RKO (cell line): ENCODE measurements at places on chromosomes 4 and X.
A peak's percentile ranks its signal among the peaks of the same experiment; 100 is the strongest.

DNA sequence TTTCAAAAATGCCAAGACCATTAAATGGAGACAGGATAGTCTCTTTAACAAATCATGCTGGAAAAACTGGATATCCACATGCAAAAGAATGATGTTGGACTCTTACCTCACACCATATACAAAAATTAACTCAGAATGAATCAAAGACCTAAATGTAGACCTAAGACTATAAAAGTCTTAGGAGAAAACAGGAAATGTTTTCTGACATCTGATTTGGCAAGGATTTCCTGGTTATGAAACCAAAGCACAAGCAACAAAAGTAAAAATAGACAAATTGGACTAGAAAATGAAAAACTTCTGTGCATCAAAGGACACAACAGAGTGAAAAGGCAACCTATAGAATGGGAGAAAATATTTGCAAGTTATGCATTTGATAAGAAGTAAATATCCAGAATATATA lies 37.6 kb downstream of the ARFIP1 start:
- no peak for DNase-seq

DNA sequence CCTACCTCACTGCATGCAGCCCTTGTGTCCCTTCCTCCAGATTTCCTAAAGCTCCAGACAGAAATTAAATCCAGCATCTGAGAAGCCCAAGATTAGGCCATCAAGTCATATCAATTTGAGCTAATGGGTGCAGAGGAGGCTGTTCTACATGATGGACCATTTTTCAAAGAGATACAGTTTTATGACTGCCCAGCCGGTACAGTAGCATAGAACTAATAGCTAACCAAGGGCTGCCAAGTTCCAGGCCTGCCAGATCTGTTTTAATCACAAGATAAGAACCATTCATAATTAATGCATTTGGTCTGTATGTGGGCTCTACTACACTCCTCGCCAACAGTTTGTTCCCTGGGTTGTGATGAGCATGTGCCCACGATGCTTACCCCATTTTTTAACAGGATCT lies 73.9 kb upstream of the PLAC1 start:
- DNase-seq = no peak

DNA sequence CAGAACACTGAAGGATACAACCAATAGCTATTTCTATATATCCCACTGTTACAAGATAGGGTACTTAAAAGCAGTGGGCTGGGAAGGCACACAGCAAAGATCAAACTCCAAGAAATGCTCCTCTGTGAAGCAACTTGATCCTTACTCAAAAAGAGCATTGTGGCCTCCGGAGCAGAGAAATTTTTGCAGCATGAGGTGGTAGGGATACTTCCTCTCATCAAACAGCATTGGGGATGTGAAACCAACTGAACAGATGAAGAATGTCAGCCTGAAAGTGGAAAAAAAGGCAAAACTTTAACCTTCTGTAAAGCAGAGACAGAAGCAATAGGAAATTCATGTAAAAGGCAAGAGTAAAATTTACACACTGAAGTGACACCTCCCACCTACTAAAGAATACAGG lies 92.2 kb downstream of the HUWE1 start:
- DNase-seq = no peak

DNA sequence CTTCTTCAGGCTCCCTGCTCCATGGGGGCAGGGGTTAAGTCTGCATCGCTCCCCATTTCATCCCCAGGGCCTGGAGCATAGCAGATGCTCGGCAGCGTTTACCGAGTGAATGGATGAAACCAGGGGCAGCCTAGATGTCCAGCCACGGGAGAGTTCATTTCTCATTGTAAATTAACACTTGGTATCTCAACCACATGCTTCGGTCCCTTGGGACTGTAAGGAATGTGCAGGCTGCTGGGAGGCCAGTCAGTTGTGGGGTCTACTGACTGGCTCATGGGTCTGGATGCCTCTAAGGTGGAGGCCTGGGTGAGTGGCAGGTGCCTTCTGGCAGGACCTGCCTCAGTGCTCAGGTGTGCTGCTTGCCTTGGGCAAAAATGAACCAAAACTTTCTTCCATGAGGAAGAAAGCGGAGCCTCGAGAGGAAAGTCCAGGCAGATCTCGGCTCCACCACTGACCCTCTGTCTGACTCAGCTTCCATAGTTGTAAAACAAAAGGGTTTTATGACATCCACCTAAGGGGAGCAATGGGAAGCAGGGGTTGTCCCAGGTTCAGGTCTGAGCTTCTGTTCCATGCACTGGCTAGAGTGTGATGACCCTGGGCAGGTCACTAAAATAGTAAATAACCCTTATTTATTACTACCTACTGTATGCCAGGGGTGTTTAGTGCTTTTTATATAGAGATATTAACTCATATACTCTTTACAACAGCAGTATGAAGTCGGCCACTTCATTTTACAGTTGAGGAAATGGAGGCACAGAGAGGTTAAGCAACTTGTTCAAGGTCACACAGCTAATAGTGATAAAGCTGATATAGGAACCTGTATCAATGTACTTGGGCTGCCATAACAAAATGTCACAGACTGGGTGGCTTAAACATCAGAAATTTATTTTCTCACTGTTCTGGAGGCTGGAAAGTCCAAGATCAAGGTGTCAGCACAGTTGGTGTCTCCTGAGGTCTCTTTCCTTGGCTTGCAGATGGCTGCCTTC lies 144.3 kb upstream of the STX18 start:
- DNase-seq = no peak

GRCh38 chr4:73258436-73258685 lies 237 bp downstream of the ANKRD17 start:
- no peak for DNase-seq

DNA sequence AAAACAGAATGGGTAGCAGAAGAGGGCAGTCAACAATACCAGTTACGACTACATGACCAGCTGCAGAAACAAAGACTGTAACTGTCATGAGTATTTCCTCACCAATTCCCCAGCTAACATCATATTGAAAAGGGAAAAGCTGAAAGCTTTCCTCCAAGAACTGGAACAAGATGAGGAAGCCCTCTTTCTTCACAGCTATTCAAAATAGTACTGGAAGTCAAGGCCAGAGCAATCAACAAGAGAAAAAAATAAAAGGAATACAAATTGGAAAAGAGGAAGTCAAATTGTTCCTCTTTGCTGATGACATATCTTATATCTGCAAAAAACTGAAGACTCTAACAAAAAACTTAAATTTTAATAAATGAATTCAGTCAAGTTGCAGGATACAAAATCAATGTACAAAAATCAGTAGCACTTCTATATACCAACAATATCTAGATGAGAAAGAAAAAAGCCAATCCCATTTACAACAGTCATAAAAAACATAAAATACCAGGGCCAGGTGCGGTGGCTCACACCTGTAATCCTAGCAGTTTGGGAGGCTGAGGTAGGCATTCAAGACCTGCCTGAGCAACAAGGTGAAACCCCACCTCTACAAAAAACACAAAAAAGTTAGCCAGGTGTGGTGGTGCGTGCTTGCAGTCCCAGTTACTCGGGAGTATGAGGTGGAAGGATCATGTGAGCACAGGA lies 125.4 kb downstream of the ATP8A1 start:
- no peak for DNase-seq

DNA sequence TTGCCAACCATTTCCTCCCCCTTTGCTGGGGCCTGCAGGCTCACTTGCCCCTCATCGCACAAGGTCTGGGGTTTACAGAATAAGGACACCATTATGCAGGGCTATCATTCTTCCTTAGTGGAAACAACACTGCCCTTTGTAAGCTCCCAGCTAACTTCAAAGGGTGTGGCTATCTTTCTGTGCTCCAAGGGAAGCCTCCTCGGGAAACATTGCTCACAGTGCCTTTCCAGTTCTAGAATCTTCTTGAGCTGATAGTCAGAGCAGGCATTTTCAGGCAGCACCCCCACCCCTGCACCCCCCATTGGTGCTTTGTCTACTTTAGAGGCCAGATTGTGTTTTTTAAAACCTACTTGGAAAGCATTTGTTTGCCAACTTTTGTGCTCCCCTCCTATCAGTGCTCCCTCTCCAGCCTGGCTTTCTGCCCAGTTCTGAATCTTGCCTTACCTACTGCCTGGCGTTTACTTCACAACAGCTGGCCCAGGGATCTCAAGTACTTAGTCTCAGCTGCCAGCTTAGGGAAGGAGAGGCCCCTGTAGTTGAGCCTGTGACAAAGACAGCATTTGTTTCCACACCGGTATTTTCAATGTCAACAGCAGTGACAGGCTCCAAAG lies 53.5 kb downstream of the PLAC1 start:
- no peak for DNase-seq

- no peak for DNase-seq
Measured at GRCh38 chr4:99645638-99646037, 12.0 kb downstream of the C4orf54 start.

GRCh38 chr4:81408341-81408740 lies 63.4 kb downstream of the RASGEF1B start:
- DNase-seq = no peak

- DNase-seq = no peak
Measured at GRCh38 chrX:30327762-30328161, 18.6 kb upstream of the NR0B1 start.

DNA sequence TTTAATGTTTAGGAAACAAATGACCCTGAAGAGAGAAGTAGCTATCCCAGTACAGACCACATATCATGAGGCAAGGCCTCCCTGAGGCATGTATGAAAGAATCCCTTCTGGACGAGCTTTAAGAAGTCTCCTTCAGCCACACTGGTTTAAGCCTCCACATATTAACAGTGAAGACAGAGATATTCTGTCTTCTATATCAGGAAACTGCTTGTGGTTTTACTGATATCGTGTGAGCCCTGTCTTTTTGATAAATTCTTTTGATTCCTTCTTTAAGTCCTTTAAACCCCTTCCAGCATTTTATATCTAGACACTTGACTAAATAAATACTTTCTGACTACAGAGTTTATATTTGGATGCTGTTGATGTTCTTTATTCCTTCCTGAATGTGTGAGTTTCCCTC lies 45.9 kb upstream of the GPC4 start:
- DNase-seq = no peak

DNA sequence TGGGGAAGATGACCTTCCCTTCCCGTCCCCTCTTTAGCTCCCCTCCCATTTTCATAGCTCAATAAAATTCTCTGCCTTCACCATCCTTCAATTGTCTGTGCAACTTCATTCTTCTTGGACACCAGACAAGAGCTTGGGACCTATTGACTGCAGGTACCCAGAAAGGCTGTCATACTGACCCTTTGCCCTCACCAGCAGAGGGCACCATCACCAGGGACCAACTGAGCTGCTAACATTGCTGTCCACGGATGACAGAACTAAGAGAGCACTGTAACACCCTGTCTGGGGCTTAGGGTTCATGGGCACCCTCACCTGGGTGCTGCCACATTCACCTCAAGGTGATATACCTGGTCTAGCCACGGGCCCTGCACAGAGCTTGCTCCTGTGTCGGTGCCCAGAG lies 141.3 kb upstream of the VCX3B start:
- DNase-seq = no peak

- peak; percentile 45 for DNase-seq
Measured at GRCh38 chr4:89486042-89486441, 178.4 kb upstream of the GPRIN3 start.

- DNase-seq = no peak
Measured at GRCh38 chr4:20370274-20370673, 118.6 kb downstream of the SLIT2 start.

- DNase-seq = no peak
Measured at GRCh38 chr4:181897935-181898334, 345.3 kb upstream of the TENM3 start.

GRCh38 chr4:138308356-138308755 lies 66.2 kb upstream of the SLC7A11 start:
- DNase-seq = no peak

GRCh38 chrX:107775734-107776511 lies at the start of gene TSC22D3:
TSS of gene TSC22D3 (minus strand) at chrX:107775787. CDS start at chrX:107775419, 368 bp downstream.
- peak; percentile 72 for DNase-seq

DNA sequence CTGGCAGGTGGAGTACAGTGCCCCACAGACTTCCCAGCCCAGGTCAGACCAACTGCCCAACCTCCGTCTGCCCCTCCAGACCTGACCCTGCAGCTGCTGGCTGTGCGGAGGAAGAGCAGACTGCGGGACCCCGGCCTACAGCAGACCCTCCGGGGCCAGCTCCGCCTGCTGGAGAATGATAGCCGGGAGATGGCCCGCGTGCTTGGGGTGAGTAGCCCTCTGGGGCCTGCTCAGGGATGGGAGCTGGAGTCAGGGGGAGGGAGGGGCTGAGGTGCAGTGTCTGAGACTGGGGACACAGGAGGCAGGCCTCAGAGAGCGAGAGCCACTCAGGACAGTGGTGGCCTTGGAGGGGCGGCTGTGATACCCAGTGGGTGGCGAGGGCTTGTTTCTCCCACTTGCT lies 13.5 kb downstream of the SH3TC1 start:
- DNase-seq = no peak

DNA sequence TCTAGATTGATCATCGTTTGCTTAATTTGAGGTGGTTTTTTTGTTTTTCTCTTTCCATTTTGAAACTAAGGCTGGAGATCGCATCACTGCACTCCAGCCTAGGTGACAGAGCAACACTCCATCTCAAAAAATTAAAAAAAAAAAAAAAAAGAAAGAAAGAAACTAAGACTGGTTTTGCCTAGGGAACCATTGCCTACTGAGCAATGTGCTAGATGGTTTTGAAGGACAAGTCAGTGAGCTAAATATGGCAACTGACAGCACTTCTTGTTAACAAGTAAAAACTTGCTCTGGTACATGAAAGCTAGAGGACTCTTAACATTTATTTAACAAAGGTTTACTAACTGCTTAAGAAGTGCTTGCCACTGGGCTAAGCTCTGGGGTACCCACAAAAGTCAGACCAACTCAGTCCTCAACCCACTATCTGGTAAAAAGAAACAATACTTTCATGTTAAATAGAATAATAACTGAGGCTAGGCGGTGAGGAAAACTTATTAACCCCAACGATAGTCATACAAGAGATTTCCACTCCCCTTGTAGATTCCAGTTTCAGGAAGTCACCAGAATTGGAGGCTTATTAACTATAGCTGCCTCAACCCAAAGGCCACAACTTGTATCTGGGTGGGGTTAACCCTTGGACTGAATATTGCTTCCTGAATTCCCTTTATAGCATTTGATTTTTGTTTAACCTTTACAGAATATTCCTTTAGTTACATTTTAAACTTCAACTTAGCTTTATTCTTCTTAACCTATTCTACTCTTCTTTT lies 111.6 kb downstream of the FRYL start:
- DNase-seq = no peak
